ENCODE measurements at places on chromosomes 1 and 21.

DNA sequence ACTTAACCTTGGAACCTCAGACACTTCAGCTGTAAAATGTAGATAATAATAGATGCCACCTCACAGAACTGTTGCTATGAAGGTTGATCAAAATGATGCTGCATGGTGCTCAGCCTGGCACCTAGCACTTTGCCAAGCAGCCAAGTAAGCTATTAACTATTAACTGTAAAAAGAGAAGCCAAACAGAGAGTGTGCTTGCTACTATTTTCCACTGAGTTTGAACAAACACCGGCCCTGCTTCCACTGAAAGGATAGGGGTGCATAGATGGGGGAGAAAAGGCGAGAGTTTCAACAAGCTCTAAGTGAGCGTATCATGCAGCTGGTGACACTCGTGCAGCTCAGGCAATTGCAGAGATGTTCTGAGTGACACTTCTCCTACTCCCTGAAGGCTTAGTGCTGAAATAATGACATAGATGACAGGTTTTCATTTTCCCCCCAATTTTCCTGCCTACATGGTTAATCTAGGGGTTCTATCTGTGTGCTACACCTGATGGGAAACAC, 78.2 kb downstream of the GPR88 start:
- no peak for DNase-seq

- DNase-seq: no peak
Observed at GRCh38 chr1:240467895-240468294, 144.1 kb downstream of the GREM2 start.

GRCh38 chr21:35743571-35743970, 316.8 kb downstream of the SETD4 start:
- no peak for DNase-seq

DNA sequence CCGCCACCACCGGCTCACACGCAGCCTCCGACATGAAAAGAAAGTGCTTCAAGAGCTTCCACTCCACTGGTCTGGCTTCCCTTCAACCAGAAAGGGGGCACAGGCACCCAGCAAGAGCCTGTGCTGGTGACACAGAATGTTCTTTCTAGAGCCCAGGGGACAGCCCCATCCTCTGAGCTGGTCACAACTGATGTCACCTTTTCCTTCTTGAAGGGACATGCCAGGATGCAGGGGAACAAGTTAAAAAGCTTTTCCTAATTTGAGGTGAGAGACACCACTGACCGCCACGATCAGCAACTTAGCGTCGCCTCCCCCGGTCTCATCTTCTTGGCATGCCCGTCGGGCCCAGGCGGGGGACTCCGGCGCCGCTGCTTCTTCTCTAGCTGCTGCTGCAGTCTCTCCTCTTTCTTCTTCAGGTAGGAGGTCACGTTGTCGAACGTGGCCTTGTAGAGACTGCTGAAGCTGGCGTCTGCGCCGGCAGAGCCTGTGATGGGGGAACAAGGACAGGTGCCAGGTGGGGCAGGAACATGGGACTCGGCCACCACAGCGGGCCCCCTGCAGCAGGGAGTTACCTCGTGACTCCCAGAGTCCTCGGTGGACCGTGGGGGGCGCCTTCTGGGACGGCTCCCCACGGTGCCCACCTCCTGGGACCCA, 29.5 kb downstream of the WDR4 start:
- DNase-seq: no peak

- DNase-seq: no peak
Observed at GRCh38 chr21:26041431-26042180, 129.0 kb downstream of the APP start.

DNA sequence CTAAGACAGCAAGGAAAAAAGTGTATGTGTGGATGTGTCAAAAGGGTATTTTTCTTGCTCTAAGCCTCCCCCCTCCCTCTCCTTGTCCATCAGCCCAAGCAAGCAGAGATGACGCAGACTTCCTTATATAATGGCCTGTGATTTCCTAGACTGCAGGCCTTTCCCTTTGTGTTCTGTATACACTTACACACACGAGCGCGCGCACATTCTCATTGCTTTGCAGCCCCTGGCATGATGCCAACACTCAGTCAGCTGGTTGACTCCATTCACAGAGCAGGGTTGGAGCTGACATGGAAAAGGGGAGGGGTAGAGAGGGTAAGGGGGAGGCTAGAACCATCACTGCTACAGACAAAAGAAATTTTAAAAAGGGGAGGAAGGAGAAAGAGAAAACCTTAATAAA, 41.8 kb downstream of the GATAD2B start:
- DNase-seq: peak; percentile 52

DNA sequence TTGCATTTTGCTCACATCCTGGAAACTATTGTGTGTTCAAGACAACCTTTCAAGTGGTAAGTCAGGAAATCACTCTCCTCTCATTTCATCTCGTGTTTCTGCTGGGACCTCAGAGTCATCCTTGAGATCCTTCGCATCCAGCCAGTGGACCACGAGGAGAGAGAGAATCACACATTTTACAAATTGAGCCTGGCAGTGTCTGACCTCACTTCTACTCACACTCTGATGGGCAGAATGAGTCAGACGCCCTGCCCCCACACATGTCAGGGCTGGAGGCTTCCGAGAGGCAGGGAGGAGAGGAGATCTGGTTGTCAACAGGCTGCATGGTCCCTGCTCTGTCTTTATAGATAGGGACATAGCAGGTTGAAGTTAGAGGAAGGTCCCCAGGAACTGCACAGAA, 509.7 kb downstream of the AJAP1 start:
- DNase-seq: no peak

DNA sequence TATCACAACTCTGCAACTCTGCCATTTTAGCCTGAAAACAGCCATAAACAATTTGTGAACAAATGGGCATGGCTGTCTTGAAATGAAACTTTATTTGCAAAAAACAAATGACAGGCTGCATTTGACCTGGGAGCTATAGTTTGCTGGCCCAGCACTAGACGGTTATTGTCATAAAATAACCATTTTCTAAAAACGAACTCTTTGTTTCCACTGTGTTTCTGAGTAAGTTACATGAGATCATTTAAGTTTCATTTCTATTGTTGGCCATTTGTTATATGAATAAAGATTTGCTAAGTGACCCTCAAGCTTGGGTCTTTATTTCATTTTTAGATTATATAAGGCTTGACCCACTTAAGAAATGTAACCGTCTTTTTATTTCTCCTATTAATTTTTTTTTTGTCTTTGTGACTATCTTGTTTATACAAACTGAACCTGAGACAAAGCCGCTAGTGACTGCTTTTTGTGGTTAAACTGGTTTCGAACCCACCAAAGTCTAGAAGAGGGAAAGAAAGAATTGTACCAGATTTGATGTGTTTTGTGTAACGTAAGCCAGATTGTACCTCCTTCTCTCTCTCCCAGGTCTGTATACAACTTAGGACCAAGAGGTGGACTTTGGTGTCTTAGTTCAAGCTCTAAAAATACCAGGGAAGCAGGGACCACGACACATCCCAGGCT, 12.9 kb upstream of the KCNJ15 start:
- no peak for DNase-seq

DNA sequence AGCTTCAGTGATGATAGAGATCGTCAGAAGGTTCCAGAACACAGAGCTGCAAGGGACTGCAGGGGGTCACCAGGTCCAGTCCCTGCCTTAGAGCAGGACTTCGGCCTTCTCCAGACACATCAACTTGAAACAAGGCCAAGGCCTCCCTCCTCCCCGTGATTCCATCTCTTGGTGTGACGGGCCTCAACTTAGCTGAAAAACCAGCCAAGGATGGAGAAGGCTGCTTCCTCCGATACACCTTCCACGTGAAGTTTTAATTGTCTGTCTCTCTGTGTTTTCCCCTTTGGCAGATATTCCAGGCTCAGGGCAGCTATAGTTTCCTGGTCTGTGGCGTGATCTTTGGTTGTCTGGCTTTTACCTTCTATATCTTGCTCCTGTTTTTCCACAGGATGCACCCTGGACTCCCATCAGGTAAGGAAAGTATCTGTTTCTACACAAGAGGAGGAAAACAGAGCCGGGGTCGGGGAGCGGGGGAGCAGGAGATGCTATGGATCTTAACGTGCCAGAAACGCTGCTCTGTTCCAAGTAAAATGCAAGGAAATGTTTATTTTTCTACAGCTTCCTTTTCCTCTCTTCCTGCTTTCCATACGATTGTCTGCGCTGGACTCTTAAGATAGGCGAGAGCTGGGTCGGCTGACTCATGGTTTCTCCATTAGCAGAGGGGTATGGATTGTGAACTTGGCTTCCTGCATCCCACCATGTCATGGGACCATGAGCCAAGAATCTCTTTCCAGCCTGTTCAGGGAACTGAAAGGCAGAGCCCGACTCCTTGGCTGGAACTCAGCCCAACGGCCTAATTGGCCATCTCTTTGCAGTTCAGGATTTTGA, 32.8 kb downstream of the ELK4 start:
- DNase-seq: no peak
